Fibroblast of skin of left quadriceps (primary cell): ENCODE measurements at places on chromosomes 12 and 14.

DNA sequence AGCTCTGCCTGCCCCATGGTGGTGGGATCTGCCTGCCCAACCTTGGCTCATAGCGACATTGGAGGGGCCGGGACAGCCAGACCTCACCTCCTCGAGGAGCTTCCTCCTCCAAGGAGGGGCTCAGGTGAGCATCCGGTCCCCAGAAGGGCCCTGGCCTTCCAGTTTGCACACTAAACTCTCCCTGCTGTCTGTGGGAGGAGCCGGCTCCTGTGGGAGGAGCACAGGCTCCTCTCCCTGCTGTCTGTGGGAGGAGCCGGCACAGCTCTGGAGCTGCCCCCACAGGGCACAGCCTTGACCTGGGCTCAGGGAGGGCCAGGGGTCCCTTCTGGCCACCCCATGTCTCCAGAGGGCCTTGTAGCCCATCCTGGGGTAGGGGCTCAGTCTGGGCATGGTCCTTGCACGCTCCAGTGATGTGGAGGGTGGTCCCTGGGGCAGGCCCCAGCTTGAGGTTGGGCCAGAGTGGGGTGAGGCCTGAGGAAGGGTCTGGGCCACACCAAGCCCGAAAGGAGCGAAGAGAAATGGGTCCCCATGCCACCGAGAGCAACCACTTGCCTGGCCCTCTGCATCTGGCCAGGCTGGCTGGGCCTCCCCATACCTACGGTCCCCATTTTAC, 147.5 kb upstream of the C14orf180 start:
- no peak for DNase-seq

- DNase-seq: peak; percentile 18
Measured at GRCh38 chr12:5014269-5014668, 29.4 kb upstream of the KCNA5 start.

GRCh38 chr14:88955455-88955854, 131.0 kb downstream of the TTC8 start:
- no peak for DNase-seq

- DNase-seq: no peak
Measured at GRCh38 chr12:21940549-21941505, at the start of gene ABCC9. ABCC9 (minus strand) TSS chr12:21941426; CDS start chr12:21936674, 4,752 bp downstream.

- DNase-seq: no peak
Measured at GRCh38 chr14:74048281-74048680, 29.1 kb downstream of the BBOF1 start.

DNA sequence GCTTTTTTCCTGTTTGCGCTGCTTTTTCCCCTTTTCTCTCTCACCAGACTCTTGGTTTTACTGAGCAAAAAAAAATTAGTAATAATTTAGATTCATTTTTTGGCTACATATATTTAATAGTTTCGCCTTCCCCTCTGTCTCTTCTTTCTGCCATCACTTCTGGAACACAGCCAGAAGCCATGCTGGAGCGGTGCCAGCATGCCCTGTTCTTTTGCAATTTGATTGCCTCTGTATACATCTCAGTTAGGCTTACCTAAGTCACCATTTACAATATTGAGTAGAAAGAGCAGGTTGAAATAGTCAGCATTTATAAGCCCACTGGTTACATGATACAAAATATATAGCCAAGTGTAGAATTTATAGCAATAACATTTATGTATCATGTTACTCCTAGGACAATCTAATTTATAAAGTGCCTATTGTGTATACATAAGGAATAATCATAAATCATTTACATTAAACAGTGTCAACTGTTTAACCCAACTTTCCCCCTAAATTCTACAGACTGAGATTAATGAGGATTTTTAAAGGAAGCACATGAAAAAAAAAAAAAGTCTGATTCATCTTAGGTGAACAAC, 413.8 kb upstream of the SOX5 start:
- no peak for DNase-seq

- DNase-seq: peak; percentile 54
Measured at GRCh38 chr12:83818881-83819280, 1093.7 kb downstream of the SLC6A15 start.

DNA sequence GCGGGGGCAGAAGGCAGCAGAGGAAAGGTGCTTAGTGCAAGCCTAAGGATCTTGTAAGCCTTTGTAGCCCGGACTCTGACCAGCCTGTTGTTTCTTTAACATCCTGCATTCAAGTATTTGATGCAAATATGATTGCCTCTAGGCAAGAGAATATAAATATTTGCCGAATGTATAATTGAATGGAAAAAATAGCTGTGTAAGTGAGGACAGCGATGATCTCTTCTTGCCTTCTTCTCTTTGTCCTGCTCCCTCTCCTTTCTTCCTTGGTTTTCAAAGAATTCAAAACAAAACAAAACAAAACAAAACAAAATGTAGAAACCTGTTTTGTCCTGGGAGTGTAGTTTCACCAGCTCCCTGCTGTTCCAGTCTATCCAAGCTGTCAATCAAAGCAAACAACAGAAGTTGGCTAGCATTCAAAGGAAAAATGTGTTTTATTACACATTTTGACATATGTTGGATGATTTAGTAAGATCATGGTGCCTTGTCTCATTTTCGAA, 74.9 kb upstream of the CPM start:
- no peak for DNase-seq

- DNase-seq: no peak
Measured at GRCh38 chr12:45577844-45578399, 151.6 kb upstream of the ARID2 start.

GRCh38 chr14:63045612-63046320, 508 bp upstream of the KCNH5 start:
- no peak for DNase-seq

DNA sequence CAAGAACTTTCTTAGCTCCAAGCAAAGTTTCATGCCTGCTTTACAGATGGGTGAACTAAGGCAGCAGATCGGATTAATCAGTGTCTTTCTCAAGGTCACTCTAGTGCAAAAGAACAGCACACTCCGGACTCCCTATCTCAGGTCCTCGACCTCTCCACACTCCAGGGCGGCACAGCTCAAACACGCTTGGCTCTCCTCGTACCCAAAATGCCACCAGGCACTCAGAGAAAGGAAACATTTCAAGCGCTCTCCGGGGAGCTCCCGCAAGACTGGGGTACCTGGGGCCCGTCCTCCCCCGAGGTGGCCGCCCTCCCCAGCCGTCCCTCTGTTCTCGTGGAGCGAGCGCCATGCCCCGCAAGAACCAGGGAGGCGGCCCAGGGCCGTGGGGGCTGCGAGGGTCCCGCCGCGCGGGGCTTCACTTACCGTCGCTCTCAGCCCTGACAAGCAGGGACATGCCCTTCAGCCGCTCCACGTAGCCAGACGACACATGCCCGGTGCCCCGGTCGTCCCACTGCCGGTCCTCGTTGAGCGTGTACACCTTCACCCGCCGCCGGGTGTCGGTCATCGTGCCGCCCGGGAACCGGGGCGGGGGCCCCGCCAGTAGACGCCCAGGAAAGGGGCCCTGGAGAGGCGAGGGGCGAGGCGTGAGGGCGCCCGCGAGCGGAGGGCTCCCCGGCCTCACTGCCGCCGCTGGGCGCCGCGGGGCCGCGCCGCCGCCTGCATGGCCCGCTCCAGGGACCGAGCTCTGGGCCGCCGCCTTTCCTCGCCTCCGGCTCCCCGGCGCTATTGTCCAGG, 830 bp downstream of the PPP4R3A start:
- no peak for DNase-seq

DNA sequence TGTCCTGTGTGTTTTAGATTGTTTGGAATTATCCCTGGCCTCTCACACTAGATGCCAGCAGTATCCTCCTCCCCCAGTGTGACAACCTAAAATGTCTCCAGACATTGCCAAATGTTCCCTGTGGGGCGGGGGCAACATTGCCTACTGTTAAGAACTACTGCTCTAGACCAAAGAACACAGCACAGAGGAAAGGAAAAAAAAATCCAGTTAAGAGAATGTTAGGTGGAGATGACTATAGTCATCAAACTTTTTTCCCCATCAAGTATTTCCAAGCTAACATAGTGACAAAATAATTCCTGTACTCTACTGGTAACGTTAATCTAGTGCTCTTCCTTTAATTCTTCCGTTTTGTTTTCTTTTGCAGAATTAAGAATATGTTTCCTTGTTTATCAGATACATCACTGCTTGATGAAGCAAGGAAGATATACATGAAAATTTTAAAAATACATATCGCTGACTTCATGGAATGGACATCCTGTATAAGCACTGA, 3.5 kb downstream of the CDKN1B start:
- no peak for DNase-seq

- peak; percentile 79 for DNase-seq
Measured at GRCh38 chr14:86574051-86574777, 1044.3 kb downstream of the FLRT2 start.

DNA sequence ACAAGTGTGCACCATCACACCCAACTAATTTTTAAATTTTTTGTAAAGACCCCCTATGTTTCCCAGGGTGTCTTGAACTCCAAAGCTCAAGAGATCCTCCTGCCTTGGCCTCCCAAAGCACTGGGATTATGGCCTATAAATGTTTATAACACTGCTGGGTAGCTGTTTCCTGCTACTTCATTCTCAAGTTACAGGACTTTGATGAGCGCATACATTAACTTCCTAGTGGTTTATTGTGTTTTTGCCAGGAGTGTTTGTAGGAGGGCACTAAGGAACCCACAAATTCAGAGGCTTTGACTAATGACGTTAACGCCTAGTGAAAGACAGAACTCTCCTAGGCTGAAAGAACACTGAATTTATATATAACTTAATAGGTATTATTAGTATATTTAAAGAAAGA, 15.2 kb upstream of the NAA30 start:
- DNase-seq: no peak

GRCh38 chr12:109613649-109614455, 40.3 kb downstream of the MVK start:
- no peak for DNase-seq

- DNase-seq: no peak
Measured at GRCh38 chr14:89826596-89826995, 127.9 kb downstream of the EFCAB11 start.

GRCh38 chr12:29521951-29522350, 24.5 kb upstream of the OVCH1 start:
- DNase-seq: no peak

DNA sequence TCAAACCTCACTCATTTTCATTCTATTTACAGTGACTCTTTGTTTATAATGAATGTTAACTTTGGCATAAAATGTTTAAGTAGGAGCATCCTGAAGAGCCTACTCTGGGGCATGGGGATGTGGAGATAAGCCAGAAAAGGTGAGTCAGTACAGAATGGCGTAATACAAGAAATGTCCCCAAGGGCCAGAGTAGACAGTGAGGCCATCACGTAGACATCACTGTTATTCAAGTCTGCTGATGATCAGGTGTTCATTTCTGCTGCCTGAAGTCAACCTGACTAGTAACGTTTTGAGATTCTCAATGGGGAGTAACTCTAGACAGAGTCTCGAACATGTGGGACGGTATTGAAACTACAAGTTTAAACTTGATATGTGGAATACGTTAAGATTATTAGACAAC, 47.6 kb upstream of the PKP2 start:
- no peak for DNase-seq

DNA sequence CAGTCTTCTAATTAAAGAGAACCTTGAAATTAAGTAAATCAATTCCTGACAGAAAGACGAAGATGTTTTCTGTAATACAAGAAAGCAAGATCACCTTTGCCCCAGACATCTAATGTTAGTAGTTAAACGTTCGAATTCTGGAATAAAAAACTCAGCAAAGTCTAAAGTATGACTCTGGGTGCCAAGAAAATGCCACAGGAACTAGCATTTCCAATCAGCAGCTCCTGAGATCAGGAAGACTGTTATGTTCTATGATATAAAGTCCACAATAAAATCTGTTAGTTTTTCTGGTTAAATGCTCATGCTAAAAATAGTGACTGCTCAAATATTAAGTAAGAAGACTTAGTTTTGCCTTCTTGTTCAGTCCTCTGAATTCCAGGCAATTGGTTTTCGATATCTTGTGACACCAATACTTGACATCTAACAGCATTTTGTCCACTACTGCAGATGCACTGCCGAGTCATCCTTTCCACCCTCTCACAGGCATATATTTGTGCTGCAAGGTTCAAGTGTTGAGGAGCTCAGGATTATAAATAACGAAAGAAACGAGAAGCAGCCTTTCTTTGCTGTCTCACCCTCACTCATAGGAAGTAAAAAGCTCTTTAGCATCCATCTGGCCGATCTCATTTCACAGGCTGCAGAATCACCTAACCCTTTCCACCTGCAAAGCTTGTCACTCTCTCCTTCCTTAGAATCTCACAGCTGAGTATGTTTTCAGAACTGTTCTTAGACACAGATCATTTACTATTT, 32.0 kb downstream of the SSH1 start:
- no peak for DNase-seq

GRCh38 chr14:22432348-22432976, 156.6 kb downstream of the DAD1 start:
- DNase-seq: peak; percentile 88

GRCh38 chr12:95978774-95979173, 17.4 kb downstream of the HAL start:
- DNase-seq: no peak

- no peak for DNase-seq
Measured at GRCh38 chr12:106892075-106892474, 63.6 kb upstream of the TMEM263 start.

GRCh38 chr12:49632986-49633702, 9.8 kb downstream of the PRPF40B start:
- DNase-seq: no peak

- peak; percentile 82 for DNase-seq
Measured at GRCh38 chr12:25424211-25424731, 128.8 kb downstream of the LMNTD1 start.

- DNase-seq: no peak
Measured at GRCh38 chr14:100469632-100470522, 117.3 kb downstream of the BEGAIN start.
